Stimulated activated CD8-positive, alpha-beta memory T cell treated with anti-CD3 and anti-CD28 coated beads, Interleukin-12 subunit alpha, Interleukin-12 subunit beta, amount 100 ng/mL, for 1 hour (primary cell): ENCODE measurements at places on chromosomes 1 and 21.

DNA sequence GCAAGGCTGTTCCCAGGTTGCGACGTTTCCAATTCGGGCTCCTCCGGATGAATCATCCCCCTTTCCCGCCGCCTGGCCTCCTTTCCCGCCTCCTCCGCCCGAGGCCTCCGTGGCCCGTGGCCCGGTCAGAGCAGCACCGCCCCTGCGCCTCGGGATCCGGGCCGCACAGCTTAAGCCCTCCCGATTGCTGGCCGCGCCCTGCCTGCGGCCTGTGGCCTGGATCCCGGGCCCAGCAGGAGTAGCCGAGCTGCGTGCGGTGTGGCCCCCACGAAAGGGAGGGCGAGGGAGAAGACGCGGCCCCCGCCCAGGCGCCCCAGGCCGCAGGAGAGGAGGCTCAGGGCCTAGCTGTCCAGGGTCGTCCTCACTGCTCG, 1.0 kb downstream of the TMEM200B start:
- DNase-seq: no peak

DNA sequence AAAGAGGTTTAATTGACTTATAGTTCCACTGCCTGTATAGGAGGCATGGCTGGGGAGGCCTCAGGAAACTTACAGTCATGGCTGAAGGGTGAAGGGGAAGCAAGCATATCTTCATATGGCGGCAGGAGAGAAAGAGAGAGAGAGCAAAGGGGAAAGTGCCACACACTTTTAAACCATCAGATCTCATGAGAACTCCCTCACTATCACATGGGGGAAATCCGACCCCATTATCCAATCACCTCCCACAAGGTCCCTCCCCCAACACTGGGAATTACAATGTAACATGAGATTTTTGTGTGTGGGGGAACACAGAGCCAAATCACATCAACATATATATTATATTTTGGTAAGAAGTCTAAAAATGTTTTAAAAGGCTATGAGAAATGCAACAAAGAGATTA, 27.2 kb downstream of the FABP3 start:
- DNase-seq: no peak

DNA sequence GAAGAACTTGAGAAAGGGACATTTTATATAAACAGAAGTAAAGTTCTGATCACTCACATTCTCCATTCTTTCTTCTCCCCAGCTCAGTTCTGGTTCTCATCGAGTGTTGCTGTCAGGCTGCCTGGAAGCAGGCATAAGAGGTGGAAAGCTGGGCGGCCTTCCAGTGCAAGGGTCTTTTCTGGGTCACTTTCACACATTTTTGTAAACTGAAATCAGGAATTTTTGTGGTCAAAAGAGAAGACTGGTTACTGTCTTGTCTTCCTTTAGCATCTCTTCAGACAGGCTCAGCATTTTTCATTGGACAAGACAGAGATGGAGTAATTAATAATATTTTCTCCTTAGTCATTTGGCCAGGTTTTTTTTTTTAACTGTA, 93.7 kb downstream of the CTH start:
- DNase-seq: no peak

- DNase-seq: no peak
Measured at GRCh38 chr1:7620196-7620595, 150.9 kb upstream of the VAMP3 start.

DNA sequence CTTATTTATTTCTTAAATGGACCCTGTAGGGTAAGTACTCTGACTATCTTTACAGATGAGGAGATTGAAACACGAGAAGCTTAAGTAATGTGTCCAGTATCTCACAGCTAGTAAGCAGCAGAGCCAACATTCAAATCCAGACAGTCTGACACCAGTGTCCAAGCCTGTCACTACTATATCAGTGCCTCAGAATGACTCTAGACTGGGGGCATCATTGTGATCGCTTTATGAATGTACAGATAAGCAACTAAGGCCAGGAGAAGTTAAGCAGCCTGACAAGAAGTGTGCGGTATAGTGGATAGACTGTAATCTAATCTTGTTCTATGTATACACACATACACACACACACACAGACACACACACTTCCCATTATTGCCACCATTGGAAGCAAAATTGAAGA, 158.7 kb downstream of the NTNG1 start:
- DNase-seq: no peak

- DNase-seq: no peak
Measured at GRCh38 chr1:81157686-81158085, 643.0 kb upstream of the ADGRL2 start.

DNA sequence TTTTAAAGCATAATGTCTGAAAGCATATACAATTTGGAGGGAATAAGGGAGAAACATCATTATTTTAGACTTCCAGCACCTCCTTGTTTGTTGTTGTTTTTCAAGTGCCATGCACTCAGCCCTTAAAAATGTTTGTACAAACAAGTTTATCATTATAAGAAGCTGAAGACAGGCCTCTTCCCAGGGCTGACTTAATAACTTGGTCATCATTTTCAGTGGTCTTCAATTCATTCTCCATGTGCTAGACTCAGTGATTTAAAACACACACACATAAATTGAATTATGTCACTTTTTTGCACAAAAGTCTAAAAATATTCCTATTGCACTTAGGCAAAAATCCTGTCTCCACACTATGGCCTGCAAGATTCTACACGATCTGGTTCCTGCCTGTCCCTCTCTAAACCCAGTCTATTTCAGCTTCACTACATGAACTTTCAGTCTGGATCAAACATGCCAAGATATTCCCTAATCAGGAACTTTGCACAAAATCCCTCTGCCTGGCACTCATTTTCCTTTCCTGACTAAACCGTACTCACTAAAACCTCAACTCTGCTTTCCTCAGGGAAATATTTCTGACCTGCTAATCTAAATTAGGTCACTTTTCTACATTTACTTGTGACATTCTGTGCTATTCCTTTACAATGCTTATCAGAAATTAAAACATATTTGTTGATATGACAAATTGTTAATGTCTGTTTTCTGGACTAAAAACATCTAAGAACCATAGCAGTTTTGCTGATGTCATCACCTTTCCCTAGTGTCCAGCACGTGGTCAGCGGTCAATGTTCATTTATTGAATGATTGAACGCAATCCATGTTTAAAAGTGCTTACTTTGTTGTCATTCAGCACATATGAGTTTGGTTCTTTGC, 14.8 kb upstream of the GBP5 start:
- no peak for DNase-seq

GRCh38 chr1:12134716-12135115, 32.1 kb upstream of the TNFRSF1B start:
- DNase-seq: no peak

DNA sequence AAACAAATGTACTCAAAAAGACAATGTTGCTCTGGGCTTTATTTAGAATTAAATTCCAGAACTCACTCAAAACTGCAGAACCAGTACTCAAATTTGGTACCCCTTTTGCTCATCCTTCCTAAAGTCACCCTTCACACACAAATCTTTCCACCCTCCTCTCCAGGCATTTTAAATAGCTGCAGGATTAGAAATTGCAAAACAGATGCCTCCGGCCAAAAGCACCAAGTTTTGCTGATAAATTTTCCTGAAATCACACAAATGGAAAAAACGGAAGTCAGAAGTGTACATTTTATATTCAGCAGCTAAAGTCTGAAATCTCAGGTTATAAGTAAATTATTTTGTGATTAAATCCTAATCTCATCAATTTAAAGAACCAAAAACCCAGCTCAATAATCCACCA, 147.0 kb downstream of the NRIP1 start:
- DNase-seq: no peak

DNA sequence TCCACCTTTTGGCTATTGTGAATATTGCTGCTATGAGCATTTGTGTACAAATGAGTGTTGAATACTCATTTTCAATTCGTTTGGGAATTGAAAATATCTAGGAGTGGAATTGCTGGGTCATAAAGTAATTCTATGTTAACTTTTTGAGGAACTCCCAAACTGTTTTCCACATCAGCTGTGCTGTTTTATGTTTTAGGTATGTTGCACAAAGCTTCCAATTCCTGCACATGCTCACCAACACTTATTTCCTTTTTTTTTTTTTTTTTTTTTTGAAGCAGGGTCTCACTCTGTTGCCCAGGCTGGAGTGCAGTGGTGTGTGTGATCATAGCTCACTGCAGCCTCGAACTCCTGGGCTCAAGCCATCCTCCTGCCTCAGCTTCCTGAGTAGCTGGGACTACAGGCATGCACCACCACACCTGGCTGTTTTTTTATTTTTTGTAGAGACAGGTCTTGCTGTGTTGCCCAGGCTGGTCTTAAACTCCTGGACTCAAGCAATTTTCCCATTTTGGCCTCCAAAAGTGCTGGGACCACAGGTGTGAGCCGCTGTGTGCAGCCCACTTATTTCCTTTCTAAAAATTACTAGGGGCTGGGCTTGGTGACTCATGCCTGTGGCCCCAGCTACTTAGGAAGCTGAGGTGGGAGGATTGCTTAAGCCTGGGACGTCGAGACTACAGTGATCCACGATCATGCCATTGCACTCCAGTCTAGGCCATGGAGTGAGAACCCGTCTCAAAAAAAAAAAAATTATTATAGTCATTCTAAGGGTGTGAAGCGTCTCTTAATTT, 33.4 kb downstream of the TMCC2 start:
- no peak for DNase-seq

DNA sequence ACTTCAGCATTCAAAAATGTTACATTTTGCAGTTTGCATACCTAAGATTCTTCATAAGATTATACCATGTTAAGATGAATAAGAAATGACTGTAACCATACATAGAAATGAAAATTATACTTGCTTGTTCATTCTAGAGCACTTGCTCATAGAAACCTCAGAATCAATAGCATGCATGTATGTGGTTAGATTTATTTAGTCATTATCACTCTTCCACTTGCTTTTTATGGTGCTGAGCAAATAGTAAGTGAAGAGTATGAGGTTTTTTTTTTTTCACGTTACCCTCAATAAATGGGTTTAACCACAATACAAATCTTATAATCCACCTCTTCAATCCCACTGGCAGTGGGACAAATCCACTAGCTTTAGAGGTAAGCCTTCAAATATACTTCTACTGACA, 84.7 kb downstream of the LRRC53 start:
- DNase-seq: no peak

GRCh38 chr1:170290991-170291390, 145.2 kb downstream of the NTMT2 start:
- DNase-seq: no peak

GRCh38 chr21:36450511-36450910, 29.4 kb downstream of the CLDN14 start:
- no peak for DNase-seq

DNA sequence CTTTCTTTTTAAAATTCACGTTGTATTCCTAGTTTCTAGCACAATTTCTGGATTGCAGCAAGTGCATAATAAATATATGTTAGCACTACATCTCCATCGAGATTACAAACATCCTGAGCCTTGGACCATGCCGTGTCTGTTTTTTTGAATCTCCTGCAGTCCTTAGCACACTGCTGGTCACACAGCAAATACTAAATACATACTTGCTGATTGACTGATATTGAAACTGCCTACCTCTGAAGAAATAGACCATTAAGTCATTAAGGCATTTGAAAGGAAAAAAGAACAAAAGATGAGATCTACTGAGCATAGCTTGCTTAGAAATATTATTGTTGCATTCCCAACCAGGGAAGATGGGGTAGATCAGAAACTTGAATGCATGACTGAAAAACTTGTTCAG, 369.1 kb downstream of the PTBP2 start:
- DNase-seq: no peak

- no peak for DNase-seq
Measured at GRCh38 chr1:48073798-48074530, 76.8 kb upstream of the TRABD2B start.

DNA sequence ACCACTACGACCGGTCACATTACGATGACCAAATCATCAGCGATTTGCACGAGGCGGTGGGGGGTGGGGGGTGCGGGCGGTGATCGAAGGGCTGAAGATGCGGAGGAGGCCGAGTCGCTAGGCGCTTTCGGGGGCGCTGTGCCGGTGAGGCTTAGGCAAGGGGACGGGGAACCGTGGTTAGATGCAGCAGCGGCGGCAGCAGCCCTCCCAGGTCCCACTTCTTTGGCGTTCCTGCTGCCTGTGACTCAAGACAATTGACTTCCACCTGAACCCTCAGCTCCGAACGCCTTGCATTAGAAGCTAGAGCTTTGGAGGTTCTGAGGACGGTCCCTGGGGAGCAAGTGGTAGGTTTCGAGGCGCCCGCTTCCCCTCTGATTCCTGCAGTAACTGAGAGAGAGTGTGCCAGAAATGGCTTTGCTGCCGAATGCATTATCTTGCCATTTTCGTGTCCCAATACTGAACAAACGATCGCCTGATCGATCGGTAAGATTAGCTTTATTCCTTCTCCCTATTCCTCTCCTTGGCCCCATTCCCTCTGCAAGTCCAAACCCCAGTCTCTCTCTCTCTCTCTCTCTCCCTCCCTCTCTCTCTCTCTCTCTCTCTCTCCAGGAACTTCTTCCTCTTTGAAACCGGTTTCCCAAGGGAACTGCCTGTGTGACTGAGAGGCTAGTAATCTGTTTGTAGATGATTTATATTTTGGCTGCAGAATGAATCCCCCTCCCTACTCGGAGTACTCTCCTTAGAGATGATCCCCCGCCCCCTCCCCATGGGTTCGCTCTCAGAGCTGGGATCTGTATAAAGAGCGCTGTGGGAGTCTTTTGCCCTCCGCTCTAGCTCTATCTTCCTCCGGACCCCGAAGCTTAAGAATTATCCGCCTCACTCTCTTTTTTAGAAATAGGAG, 735 bp upstream of the BRINP3 start:
- DNase-seq: no peak

DNA sequence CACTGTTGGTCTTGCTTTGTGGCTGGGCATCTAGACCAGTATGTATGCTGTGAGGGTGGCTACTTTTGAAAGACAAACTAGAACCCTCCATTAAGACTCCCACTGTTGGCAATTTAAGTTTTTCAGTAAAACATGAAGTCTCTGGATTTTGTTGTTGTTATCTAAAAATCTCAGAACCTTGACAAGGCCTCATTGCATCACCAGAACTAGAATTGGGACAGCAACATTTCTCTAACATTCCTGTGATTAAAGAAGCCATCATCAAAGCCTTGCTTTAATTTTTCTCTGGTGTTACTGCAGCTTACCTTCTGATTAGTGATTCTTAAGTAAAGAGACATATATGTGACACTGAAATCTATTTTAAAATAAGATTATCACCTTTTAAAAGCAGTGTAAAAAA, 4.5 kb downstream of the TRIM67 start:
- DNase-seq: no peak

DNA sequence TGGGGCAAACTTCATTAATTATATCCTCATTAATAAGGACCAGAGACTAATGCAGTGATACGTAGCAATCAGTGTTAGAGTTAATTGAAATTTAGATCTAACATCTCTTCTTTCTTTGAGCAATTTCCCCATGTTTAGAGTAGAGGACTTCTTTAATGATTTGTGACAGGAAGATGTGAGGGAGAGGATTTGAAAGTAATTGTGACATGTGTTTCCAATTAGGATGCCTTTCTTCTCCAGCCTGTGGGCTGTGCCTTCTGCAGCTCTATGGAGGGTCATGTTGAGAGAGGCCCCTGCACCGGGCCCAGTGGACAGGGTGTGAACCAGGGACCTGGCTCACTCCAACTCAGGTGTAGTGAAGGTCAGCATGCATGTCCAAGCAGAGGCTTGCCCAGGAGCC, 103.0 kb downstream of the GREM2 start:
- DNase-seq: no peak

GRCh38 chr1:155016231-155016831, 13.7 kb downstream of the ZBTB7B start:
- DNase-seq: no peak
